ENCODE measurements at places on chromosomes 11 and 22.

- no peak for DNase-seq
Observed at GRCh38 chr11:57124505-57124904, 57.2 kb upstream of the LRRC55 start.

- DNase-seq: no peak
Observed at GRCh38 chr11:121059605-121060004, 35.7 kb downstream of the TBCEL start.

DNA sequence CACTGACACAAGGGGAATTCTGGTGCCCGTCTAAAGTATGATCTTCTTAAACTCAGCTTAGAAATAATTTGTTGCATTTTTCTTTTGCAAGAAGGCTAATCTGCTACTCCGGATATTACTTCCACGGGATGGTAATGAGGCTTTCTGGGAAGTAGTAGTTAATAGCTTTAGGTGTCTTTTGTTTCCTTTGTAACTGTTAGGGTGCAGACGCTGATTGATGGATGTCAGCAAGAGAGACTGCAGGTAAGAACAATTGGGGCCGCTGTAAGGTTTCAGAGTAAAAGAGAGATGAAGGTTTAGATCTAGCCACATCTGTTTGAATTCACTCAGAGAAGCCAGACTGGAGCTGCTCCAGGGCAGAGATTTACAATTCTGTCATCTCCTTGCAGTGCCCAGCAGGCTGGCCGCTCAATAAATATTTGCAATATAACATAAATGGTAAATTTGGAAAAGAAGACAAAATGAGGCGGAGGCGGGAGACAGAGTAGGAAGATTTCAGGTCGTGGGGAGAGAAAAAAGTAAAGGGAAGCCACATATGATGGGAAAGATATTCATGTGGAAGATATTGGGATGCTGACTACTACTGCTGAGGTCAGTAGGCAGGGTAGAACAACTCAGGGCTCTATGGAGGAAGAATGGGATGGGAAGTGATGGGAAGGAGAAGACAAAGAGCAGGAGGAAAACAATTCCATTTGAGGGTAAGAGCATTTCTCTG, 320.5 kb downstream of the AASDHPPT start:
- no peak for DNase-seq

DNA sequence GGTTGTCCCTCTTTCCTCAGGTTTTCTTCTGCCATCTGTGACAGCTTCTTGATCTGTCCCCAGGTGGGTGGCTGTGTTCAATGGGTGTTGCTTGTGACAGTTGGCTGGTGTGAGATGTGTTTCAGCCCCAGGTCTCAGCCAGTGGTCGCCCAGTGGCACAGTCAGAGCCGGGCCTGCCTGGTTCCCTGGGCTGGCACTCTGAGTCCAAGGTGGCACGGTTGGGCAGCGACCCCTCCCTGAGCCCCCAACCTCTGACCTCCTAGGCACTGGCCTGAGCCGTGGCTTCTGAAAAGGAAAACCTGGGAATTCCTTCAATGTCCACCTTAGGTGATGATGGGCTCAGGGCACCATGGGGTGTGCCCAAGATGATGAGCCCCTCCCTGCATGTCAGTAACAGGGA, 14.0 kb upstream of the PRODH start:
- no peak for DNase-seq

Data from NCI-H510A treated with DMSO at 0.1 percent for 48 hours (cell line).